ENCODE measurements at places on chromosomes 6 and 20.

DNA sequence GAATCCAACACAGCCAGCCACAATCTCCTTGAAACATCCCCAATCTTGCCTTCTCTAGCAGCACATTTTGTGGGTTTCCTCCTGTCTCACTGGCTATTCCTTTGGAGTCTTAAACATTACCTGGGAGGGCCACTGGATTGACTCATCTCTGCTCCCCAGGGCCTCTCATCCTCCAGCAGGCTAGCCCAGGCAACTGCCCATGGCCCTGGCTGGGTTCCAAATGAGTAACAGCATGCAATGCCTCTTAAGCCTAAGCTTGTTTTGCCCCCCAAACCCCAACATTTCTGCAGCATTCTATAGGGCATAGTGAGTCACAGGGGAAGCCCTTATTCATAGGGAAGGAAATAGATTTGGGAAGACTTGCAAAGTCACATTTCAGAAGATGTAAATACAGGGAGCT is 204.9 kb downstream of the FOXA2 start:
- H3K27ac ChIP-seq = no peak overlapping the region
- peaks cover 10% of the 10 kb centered on the region for H3K4me1 ChIP-seq
- DNase-seq = no peak
- no peaks in the 10 kb centered on the region for H3K27me3 ChIP-seq

DNA sequence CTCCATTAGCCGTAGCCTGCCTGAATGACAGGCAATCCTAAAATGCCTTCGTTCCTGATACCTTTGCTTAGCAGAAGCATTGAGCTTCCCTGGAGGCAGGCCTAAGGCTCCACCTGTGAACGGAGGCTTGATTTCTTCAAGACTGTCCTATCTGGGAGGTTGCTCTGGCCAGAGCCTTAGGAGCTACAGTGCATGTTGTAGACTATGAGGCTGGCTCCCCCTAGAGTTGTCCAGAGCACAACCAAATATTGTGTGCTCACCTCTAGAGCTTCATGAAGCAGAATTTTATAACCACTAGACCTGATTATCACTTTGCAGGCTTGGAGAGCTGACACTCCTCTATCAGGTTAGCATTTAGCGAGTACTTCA is 217.8 kb downstream of the MAFB start:
- H3K4me1 ChIP-seq = no peaks in the 10 kb centered on the region
- no peaks in the 10 kb centered on the region for H3K36me3 ChIP-seq
- no peak overlapping the region for H3K27ac ChIP-seq
- no peak for DNase-seq
- H3K27me3 ChIP-seq = no peaks in the 10 kb centered on the region

DNA sequence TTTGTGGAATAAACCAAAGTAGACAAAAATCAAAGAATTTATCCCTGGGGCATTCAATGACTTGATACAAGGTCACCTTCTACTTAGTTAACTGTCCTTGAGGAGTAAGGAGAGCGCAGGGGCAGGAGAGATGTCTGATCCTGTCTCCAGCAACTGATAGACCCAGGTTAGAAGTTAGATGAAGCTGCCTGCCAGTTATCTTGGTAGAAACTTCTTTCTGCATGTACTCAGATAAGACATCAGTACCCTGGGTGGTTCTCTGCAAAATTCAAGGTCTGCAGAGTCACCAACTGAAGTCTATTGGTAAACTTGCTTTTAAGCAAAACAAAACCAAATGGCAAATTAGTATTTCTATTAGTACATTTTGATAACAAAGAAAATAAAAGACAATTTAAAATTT is 2.7 kb downstream of the SGK1 start:
- DNase-seq = no peak
- no peaks in the 10 kb centered on the region for H3K36me3 ChIP-seq

DNA sequence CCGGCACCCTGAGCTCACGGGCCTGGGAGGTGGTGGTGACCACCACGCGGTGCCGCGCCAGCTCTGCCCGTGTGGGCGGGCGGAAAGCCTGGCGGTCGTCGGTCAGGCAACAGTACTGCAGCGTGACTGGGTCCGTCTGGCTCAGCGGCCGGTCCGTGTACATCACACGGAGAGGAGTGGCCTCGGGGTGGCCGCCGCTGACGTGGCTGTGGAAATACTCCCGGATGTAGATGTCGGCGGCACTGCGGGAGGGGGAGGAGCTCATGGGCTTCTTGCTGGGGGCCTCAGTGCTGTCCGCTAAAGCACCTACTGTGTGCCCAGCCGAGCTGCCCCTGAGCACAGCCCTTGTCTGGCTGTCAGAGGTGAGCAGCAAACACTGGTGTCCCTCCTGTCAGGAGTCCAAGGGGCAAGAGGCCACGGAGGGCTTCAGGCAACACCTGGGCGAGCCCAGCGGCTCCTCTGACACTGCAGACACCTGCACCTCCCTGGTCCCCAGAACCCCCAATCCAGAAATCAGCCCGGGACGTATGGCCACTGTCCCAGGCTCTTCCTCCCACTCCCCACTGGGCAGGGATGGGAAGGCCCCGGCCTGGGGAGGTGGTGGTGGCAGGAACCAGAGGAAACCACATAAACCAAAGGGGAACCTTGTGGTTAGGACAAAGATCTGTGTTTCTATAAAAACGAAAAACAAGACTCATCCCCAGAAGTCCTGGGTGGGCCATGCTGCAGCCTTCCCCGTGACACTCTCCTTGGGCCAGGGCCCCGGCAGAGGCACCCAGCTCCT is 6.5 kb downstream of the HELZ2 start:
- peak; percentile 81 for DNase-seq
- H3K27ac ChIP-seq = no peak overlapping the region
- H3K4me1 ChIP-seq = no peaks in the 10 kb centered on the region
- H3K4me3 ChIP-seq = no peak overlapping the region
- H3K36me3 ChIP-seq = no peaks in the 10 kb centered on the region

GRCh38 chr20:32067234-32067821 is 15.3 kb downstream of the HCK start:
- peak overlapping the region; percentile 86 for H3K27ac ChIP-seq
- peaks cover 6% of the 10 kb centered on the region for H3K4me1 ChIP-seq

DNA sequence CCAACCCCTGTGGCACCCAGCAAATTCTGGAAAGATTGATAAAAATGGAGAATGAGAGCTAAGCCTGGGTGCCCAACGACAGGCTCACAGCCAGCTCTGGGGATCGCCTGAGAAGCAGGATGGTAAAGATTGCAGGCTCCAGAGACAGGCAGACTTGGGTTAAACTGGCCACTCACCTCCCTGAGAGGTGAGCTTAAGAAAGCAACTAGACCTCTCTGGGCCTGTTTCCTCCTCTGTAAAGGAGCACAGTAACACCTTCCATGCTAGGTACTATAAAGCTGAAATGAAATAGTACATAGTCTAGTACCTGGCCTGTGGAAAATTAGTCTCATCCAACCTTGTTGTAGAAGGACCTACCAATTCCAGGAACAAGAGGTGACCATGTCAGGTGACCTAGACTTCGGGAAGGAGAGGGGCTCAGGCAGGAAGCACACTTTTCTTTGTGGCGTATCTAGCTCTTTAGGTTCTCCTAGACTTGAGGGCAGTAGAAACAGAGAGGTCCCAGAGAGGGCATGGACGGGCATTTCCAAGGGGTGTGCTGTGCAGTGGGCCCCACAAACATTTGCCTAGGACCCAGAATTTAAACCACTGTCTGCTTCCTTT is 142.8 kb upstream of the MYLIP start:
- no peak overlapping the region for H3K27ac ChIP-seq
- H3K4me1 ChIP-seq = no peaks in the 10 kb centered on the region
- H3K27me3 ChIP-seq = no peaks in the 10 kb centered on the region
- H3K36me3 ChIP-seq = no peaks in the 10 kb centered on the region
- H3K4me3 ChIP-seq = no peak overlapping the region

All from left lung (tissue), 14 donors.